ENCODE measurements at places on chromosomes 12 and 14.

DNA sequence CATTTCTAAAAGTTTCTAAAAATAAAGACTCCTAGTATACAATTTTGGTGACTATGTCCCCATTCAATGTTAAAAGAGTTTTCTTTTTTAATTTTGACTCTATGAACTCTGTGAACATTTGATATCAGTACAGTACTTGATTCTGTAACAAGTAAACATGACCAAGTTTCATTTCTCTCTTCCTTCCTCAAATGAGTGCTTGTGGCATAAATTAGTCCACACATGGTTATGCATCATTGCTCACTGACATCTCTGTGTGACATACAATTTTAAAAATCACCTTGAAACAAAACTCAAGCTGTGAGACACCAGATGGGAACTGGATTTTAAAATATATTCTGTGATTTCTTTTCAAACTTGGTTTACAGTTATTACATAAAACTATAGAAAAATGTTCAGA lies 253.9 kb upstream of the MDGA2 start:
- DNase-seq, result no peak

DNA sequence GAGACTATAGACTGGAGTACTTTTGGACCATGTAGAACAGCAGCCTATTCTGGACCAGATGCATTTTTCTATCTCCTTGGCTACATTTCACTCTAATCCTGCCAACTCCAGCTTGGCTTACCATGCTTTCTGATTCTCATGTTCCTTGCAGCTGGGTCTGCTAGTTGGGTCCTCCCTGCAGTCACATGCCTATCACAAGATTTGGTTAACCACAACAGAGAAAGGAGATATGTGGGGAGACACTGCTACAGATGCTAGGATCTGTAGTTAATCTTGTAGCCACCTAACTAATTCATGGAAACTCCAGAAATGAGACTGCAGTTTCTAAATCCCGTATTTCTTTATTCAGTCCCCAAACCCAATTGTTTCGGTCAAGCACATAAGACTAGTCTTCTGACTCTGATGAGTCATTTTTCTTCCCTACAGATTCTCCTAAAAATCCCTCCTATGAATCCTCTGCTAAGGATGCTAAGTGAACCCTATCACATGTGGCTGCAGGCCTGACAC lies 410.6 kb downstream of the DAD1 start:
- no peak for DNase-seq

GRCh38 chr14:66070542-66071319 lies 415.4 kb upstream of the CCDC196 start:
- no peak for DNase-seq

DNA sequence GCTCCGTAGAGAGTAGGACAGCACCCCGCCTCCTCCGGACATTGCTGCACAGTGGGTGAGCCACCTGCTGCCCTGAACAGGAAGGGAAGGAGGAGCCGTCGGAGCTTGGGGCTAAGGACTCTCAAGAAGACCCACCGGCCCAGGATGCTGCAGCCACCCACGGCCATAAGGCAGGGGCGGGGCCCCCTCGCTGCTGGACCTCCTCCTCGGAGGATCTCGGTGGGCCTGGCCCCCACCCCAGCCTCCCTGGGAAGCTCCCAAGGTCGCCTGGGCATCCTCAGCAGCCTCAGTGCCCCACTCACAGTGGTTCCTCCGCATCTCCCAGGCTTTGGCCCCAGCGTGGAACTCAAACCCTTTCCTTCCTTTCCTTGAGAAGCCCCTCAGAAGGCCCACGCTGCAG lies 68.6 kb upstream of the DIO3 start:
- DNase-seq, result no peak

- DNase-seq, result no peak
Measured at GRCh38 chr14:103528146-103528586, 830 bp upstream of the TRMT61A start.

GRCh38 chr12:65827342-65827741 lies 3.1 kb downstream of the HMGA2 start:
- no peak for DNase-seq

DNA sequence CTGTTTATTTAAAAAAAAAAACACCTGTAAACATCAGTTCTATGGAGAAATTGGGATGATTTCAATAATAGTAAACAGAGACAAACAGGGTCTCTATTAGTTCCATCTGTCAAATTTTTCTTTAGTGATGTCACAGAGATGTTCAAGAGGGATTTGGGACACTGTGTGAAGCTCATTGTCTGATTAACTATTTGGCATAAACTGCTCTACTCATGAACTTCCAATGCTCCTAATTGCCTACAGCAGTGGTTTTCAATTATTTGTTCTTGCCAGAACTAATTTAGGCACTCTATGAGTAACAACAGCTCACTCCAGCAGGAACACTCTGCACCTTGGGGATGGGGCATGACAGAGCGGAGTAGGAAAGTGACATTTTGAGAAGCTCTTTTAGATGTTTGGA lies 250.1 kb upstream of the PRKD1 start:
- DNase-seq, result no peak

GRCh38 chr12:105330931-105331804 lies 677 bp downstream of the C12orf75 start:
- no peak for DNase-seq

DNA sequence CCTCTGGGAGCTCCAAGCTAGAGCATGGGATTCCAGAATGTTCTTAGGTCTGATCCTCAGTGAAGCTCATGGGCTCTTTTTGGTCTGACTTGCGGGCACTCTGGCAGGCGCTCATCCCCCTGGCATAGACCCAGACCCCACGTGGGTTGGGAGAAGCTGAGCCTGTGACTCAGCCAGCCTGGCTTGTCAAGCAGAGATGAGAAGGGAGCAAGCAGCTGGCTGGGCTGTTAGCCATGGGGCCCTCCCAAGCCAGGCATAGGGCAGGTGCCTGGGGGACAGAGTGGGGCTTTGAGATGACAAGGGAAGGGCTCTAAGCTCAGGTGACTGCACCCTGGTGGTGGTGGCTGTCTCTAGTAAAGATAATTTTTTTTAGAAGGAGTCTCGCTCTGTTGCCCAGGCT lies 80.3 kb upstream of the NOS1 start:
- DNase-seq, result peak; percentile 28

DNA sequence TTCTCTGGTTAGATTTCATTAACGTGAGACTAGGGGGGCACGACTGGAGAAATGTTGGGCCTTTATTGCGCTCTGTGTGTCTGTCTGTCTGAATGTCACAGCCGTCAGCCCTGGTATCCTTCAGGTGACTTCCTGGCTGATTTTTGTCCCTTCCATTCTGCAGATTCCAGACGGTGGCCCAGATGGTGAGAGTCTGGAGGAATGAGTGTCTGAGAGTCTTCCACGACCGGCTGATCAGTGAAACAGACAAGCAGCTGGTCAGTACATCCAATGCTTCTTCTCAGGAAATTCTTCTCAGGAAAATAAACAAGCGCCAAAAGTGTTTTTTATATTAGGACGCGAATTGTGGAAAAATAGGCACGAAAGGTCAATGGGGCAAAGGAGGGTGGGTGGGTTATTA lies 93.5 kb downstream of the CCDC92 start:
- DNase-seq, result no peak

DNA sequence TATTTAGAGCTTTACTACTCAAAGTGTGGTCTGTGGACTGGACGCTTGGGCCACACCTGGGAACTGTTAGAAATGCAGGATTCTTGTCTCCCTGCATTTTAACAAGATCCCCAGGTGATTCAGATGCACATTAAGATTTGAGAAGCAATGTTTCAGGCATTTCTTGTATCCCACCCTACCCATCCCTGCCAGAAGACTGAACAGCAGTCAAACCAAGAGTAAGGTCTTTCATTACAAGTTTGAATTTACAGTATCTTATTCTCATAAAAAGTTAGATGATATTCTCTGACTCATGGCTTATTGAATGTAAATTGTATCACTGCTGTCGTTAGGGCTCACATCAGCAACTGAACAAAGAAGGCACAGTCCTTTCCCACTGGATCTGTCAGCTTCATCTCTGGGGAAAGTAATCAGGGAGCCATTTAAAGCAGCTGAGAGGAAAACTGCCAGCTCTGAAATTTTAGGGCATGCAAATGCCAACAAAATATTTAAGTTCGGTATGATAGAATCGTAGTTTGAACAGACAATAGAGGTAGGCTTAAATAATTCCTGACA lies 141.1 kb downstream of the AKAP6 start:
- DNase-seq, result no peak

- DNase-seq, result no peak
Measured at GRCh38 chr12:42732908-42733411, 143.4 kb upstream of the PRICKLE1 start.

GRCh38 chr12:4221258-4221620 lies 52.3 kb upstream of the CCND2 start:
- DNase-seq, result no peak

GRCh38 chr12:104514092-104514810 lies 57.5 kb downstream of the CHST11 start:
- DNase-seq, result no peak

GRCh38 chr14:63727231-63727735 lies 582 bp downstream of the SGPP1 start:
- DNase-seq, result peak; percentile 15

DNA sequence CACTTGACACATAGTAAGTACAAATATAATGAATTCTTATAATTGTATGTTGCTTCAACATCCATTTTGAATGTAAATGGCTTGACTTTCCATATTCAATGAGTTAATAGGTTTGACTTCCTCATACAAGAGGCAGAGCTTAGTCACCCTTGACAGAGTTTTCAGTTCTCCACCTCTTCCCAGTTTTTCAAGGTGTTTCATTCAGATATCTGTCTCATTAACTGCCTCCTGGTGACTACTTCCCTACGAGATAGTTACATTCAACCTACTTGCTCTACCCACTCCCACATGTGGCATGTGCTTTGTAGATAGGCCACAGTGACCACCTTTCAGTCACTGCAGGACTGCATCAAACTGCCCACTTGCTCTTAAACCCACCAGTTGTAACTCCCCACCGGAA lies 60.0 kb downstream of the MYF5 start:
- no peak for DNase-seq

GRCh38 chr14:71692496-71692895 lies 239.7 kb upstream of the RGS6 start:
- no peak for DNase-seq

GRCh38 chr12:68119250-68119649 lies 40.3 kb downstream of the IFNG start:
- DNase-seq, result no peak

DNA sequence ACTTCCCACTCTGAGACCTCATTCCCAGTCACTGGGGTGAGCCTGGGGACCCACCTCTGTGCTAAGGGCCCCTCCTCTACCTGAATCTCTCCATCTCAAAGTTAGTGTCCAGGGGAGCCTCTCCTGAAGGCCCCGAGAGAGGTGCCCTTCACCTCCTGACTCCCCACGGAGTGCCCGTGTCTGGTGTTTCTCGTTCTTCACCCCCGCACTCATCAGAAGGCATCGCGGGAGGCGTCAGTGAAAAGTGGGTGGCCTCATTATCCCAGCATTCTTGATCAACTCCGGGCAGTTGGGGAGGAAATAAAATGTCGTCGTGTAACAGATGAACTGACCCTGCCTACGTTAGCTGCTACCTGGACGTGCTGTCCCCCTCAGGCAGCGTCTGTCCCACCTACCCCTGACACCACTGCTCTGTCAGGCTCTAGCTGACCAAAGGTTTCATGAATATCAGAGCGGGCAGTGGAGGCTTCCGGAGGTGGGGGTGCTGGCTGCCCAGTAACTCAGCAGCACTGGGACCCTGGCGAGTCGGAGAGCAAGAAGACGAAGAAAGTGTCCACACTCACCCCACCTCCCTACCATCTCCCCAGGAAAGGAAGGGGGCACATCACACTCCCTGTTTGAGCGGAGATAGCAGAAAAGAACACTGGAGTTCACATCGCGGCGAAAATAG lies 102.9 kb downstream of the PIWIL1 start:
- no peak for DNase-seq

- no peak for DNase-seq
Measured at GRCh38 chr12:57620936-57621496, 9.8 kb downstream of the ARHGEF25 start.

- DNase-seq, result no peak
Measured at GRCh38 chr12:129579879-129580278, 323.9 kb downstream of the TMEM132D start.

GRCh38 chr12:45242180-45242579 lies 26.3 kb downstream of the ANO6 start:
- DNase-seq, result no peak

Measured in GM04504 (cell line).